D721Med (cell line): ENCODE measurements at places on chromosomes 4 and X.

DNA sequence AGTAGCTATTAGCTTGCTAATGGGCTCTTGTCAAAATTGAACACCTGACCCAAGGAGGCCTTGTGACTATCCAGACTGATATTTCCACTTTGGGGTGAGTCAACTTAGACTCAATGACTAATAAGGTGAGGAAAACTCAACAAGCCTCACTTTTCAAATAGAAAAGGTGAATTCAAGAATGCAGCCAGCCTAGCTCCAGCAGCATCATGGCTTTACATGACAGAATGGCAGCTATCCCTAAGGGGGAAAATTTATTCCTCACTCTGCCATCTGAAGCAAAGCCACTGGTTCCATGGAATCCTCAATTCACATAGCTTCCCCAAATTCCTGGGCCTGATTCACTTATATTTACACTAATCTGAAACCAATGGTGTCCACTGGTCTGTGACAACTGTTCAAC lies 29.1 kb upstream of the RAB9B start:
- no peak for DNase-seq

- no peak for DNase-seq
Measured at GRCh38 chrX:17735406-17735805, 1.9 kb upstream of the SCML1 start.

DNA sequence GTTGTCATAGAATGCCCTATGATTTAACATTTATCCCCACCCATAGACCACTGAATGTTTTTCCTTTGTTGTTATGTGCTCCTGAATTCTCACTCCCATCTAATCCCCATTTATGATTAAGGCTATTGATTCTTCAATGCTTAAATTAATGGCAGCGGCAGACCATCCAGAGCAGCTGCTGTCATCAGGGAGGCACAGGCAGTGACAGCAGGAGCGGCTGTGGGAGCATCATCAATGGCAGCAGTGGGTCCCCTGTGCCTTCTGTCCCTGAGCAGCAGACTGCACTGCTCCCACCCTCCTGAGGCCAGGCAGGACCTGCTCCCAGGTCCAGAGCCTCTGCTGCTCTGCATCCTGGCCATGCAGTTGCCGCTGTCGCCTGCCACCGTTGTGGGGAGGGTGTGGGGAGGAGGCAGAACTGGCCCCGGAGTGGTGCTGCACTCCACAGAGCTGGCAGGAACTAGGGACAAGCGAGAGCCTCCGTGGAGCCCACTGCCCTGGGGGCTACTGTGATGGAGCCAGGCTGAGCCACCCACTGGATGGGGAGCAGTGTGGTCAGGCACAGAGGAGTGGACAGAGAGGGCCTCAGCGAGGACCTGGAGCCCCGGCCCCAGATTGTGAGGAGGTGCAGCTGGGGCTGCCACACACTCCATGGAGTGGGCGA lies 29.0 kb downstream of the NAA11 start:
- no peak for DNase-seq

DNA sequence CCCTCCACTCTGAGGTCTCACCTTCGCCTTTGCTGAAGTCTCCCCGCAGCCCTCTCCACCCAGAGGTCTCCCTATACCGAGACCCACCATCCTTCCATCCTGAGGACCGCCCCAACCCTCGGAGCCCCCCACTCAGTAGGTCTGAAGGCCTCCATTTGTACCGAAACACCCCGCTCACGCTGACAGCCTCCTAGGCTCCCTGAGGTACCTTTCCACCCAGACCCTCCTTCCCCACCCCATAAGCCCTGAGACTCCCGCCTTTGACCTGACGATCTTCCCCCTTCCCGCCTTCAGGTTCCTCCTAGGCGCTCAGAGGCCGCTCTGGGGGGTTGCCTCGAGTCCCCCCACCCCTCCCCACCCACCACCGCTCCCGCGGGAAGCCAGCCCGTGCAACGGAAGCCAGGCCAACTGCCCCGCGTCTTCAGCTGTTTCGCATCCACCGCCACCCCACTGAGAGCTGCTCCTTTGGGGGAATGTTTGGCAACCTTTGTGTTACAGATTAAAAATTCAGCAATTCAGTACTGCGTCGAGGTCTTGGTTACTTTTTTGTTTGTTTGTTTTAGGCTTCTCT lies 5.0 kb downstream of the SOD3 start:
- DNase-seq: no peak

GRCh38 chrX:57121816-57122215 lies 468 bp upstream of the SPIN2B start:
- no peak for DNase-seq

GRCh38 chr4:165388756-165389155 lies 9.9 kb downstream of the CPE start:
- no peak for DNase-seq

DNA sequence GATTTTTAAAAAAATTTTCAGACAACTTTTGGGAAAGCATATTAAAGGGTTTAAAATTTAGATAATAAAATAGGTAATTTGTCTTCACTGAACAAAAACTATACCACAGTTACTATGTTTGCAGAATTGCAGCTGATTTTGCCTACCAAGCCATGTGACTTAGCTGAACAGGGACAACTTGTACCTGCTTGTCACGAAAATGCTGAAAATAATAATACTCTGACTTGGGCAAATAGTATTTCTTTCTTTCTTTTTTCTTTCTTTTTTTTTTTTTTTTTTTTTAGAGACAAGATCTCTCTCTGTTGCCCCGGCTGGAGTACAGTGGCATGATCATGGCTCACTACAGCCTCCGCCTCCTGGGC lies 225.2 kb upstream of the PPP1R2C start:
- DNase-seq: no peak

GRCh38 chr4:126850286-126850685 lies 782.5 kb upstream of the INTU start:
- DNase-seq: no peak

- DNase-seq: no peak
Measured at GRCh38 chr4:182048871-182049270, 194.3 kb upstream of the TENM3 start.

DNA sequence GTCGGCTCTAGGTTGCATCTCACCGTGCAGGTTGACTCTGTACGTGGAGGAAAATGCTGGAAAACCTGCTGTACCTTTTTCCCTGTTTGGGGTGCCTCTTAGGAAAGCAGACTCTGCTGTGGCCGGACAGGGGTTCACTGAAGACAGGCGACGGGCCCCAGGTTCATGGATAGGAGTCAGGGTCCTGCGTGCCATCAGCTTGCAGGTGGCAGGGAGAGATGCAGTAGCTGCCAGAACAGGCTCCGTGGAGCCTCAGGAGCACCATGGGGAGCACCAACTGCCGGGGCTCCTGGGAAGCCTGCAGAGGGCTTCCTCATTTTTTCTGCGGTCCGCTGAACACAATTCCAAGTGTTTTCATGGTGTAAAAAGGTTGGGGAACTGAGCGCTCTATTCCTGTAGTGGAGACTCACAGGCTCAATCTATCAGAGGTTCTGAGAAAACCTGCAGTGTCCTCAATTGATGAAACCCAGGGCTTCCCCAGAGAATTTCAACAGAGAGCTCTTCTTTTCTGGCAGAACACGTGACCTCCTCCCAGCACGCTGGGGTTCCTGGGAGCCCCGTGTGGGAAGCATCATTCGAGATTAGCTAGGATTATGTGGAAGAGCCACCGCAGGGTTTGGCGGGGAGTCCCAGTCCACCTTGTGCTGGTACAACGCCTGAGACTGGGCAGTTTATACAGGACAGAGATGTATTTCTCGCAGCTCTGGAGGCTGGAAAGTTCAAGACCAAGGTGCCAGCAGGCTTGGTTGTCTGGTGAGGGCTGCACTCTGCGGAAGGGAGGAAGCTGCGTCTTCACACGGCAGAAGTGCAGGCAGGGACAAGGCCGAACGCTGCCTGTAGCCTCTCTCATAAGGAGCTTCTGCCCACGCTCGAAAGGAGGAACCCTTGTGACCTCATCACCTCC lies 1.6 kb downstream of the HTRA3 start:
- no peak for DNase-seq

- DNase-seq: no peak
Measured at GRCh38 chr4:3372933-3373465, 68.8 kb upstream of the HGFAC start.

DNA sequence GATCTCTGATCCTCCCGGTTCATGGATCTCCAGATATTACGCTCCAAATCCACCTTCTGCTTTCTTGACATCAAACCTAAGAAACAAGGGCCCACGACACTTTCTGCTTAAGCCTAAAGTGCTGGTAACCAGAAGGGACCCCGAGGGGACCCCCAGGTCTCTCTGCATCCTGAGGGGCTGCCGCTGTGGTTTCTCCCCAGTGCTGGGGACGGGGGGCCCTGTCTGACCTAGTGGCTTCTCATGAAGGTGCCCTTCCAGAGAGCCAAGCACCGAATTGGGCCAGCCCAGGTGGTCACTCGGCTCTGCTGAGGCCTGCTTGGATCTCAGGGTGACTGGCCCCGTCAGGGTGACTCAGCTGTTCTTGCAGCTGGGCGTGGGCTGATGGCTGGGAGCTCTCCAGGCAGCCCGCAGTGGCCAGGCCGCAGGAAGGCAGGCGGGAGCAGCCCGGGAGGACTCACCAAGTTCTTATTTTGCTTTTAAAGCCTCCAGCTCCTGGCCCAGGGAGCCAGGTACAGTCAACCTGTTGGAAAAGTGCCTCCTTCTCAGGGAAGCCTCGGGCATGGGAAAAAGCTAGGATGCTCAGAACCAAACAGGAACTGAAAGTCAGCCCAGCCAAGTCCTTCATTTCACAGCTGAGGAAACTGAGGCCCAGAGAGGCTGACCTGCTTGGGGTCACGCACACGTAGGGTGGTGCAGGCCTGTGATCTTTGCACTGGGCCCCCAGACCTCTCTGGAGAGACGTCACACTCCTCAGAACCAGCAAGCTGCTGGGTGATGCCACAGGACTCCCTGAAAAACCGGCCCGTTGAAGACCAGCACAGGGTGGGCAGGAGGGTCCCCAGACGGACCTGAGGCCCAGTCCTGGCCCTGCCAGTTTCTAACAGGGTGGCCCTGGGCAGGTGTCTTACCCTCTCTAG lies 16.7 kb downstream of the BLOC1S4 start:
- DNase-seq: no peak

GRCh38 chr4:76526585-76526990 lies 91.6 kb downstream of the SHROOM3 start:
- no peak for DNase-seq

GRCh38 chr4:46937493-46937892 lies 28.4 kb upstream of the COX7B2 start:
- no peak for DNase-seq

DNA sequence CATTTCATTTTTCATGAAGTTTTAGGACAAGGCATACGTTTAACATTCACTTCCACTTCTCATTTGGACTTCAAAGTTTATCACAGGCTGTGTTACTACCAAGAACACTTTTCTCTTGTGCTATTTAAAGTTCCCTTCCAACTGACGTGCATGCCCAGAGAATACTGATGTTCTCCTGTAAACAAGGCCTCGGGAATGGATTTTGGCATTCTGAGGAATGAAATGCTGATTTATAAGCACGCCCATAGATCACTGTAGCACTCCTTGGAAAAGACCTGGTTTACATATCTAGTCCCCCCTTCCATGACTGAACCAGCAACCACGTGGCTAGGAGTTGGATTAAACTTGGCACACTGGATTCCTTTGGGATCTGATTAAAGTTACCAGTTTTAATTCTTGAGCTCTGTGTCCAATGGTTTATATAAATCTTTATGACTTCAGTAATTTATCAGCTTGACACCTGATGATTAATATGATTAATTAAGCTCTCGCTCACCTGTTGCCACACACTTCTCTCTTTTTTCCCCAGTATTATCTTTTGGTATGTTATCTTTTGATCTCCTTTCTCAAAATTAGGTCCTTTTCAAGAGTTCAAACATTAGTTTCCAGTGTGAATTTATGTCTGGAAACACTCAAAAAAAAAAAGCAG lies 122.4 kb upstream of the HAND2 start:
- DNase-seq: no peak

DNA sequence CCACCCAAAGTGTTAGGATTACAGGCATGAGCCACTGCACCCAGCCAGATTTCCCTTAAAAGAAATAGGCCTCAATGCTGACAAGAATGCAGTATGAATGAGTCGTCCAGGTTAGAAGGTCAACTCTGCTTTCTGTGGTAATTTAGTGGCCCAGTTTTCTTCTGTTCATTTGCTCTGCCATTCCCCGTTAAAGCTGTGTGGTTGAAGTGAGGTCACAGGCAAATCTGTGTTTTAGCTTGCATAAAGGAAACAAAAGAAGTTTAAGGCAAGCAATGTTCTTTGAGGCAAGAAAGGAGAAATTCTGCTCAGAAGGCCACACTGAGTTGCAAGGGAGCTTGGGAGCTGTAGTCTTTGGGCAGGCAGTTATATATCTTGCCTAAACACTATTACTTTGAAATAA lies 176.8 kb downstream of the LARP7 start:
- no peak for DNase-seq

- no peak for DNase-seq
Measured at GRCh38 chr4:80903020-80903419, 127.5 kb upstream of the BMP3 start.

- no peak for DNase-seq
Measured at GRCh38 chrX:43655151-43656004, 721 bp upstream of the MAOA start.

GRCh38 chr4:136690360-136690759 lies 841.9 kb downstream of the PCDH18 start:
- DNase-seq: no peak

GRCh38 chr4:8282134-8282641 lies 12.6 kb downstream of the HTRA3 start:
- no peak for DNase-seq

DNA sequence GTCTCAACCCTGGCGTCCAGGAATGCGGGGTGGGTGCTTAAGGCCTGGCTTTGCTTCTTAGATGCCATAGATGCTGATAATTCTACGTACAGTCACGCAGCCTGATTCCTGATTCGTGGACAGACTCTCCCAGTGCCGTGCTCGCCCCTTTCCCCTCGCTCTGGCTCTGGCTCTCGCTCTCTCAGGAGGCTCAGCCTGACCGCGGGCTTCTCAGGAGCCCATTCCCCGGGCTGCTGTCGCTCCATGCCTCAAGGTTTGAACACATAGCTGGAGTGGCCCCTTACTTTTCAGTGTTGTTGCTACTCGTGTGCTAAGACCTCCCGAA lies 59.2 kb upstream of the ZC4H2 start:
- no peak for DNase-seq

GRCh38 chr4:13267091-13267490 lies 217.0 kb downstream of the RAB28 start:
- no peak for DNase-seq

GRCh38 chrX:19514791-19515614 lies at the start of gene MAP3K15:
MAP3K15 (minus strand) TSS chrX:19515508; CDS start chrX:19515261, 247 bp downstream.
- no peak for DNase-seq
